ENCODE measurements at places on chromosomes 16 and 17.

GRCh38 chr16:75226550-75227360 lies 8.0 kb downstream of the CTRB1 start:
- DNase-seq, result no peak

DNA sequence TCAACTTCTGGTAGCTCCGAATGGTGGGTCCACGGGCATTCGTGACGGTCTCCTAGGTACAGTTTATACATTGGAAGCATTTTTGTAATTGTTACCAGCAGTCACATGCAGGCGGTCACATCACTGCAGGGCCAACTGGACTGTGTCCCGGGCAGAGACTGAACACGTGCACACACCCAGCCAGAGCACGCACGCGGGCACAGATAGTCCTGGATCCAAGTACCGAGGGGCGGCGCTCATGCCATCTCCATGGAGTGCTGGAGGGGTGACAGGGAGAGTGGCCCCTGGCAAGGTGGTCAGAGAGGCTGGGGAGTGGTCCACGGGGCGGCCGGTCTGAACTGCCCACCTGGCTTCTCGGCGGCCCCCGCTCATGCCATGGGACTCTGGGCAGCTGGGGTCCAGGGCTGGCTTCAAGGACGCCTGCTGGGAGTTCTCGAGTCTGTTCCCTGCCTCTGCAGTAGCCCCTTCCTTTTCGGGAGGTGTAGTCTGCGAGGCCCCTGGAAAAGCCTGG lies 34.2 kb downstream of the BAIAP2 start:
- DNase-seq, result no peak

DNA sequence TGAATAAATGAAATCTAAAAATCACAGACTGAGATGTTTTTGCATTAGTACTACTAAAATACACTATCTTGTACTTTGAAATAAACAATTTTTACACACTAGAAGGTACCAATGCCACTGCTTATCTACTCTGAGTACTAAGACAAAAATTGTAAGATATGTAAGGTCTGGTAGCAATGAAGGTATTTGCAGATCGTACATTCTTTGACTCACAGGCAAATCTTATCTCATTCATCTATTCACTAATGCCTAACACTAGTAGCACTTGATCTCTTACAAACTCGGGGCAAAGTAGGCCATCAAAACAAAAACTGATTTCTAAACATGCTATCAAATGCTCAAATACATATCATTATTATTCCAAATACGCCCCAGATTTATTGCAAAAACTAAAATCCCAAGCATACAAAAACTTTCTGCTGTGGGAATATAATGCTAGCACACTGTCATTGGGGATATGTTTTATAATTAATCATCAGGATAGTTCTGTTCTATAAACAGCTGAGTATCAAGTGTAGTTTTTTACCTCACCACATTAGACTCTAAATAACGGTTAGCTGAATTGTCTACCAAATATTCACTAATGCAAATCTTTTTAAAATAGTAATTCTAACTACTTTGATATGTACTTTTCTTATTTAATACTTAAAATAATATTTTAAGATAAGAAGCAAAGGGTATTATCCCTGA lies 68.0 kb downstream of the MED13 start:
- peak; percentile 3 for DNase-seq

GRCh38 chr16:68357521-68357922 lies 46.7 kb downstream of the PRMT7 start:
- no peak for DNase-seq

DNA sequence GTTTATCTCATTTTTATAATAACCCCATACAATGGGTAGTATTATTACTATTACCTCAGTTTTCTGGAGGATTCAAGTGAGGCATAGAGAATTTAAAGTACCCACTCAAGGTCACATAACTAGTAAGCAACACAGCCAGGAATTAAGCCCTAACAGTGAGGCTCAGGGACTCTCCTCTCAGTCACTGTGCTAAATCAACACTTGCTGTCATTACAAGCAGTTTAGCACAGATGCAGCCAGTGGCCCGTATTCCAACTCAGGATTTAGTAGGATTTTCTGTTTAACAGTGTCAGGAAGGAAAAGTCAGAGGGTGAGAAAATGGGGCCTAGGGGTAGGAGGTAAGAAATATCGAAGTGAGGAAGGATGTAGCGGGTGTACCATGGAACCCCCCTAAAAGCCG lies 536.9 kb downstream of the TMEM114 start:
- DNase-seq, result no peak

DNA sequence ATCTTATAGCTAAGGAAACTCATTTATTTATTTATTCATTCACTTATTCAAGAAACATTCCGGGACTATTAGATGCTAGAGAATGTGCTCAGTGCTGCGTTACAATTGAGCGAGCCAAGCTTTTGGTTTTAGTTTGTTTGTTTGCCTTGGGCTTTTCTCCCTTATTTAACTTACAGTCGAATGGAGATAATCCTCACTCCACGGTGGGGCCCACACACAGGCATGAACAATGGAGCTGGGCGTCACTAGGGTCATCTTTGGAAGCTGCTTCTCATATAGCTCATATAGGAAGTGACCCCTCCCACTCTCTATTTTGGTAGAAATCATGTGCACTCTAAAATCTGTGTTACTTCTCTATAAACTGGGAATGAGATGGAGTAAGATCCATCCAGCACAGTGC lies 210.0 kb downstream of the TMEM114 start:
- DNase-seq, result no peak

DNA sequence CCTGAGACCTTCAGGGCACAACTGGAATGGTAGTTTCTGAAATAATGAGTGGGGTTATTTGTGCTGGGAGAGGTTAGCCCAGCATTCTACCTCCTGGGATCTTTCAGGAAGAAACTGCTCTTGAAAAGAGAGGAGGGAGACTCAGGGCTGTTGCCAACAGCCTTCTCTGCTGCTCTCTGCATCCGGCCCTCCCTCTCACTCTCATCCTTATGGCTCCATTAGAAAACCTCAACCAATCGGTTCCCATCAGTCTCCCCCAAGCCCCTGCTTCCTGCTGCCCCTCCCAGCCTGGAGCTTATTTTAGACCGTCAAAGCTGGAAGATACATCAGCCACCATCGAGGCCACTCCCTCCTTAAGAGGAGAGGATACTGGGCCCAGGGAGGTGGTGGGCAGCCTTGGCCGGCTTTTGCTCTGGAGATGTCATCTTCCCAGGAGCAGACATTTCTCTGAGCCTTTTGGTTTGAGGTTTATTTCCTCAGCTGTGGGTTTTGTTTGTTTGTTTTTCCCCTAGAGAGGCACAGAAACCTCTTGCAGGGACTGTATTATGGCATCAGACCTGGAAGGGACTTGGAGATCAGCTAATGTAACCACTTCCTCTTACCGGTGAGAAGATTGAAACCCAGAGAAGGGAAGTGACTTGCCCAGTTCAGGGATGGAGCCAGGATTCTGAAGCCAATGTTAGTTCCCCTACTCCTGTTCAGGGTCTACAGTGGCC lies 2.7 kb downstream of the MPRIP start:
- peak; percentile 61 for DNase-seq

- no peak for DNase-seq
Observed at GRCh38 chr17:74424657-74425056, 7.2 kb upstream of the GPRC5C start.

DNA sequence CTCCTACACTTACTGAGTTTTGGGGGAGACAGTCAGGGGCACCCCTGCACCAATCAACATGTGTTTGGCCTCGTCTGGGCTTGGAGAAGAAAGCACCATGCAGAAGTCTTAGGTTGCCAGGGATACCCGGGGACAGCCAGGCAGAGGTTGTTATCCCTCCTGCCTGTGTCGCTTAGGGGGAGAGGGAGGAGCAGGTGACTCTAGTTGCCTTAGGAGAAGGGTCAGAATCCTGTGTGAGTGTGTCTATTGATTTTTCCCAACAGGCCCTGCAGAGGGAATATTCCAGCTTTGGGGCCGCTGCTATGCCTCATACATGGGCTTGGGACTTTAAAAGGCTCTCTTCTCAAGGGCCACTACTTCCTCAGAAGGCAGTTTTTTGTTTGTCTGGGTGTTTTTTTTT lies 89.1 kb downstream of the RGS9 start:
- DNase-seq, result no peak

- no peak for DNase-seq
Observed at GRCh38 chr16:85256190-85256739, 144.0 kb upstream of the CIBAR2 start.

DNA sequence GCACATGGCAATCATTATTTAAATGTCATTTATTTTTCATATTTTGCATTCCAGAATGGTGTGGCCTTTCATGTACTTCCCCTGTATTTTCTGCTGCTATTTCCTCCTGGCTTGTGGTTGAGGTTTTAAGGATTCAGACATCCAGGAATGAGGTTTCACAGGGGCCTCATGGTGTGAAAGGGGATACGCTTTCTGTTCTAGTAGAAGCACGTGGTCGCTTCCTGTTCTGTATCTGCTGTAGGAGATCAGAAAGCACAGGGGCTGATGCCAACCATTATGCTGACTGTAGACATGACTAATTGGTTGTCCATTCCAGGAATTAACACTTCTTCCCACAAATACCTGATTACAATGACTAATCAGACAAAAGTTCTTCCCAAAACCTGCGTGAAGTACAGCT lies 405.9 kb downstream of the SHISA9 start:
- peak; percentile 92 for DNase-seq

DNA sequence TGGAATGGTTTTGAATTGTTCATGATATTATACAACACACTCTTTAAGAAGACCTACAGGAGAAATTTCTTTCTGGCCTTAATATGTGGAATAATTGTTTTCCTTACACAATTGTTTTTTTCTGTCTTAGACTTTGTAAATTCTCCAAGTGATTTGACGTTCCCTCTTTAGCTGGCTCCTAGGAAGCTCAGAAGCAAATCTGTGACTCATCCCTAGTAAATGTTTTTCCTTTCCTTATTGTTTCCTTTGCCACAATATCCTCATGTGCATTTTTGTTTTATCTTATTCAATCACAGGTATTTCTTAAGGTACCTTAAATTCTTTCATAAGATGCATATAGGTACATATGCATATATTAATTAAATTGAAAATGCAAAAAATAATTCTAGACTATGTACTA lies 13.5 kb downstream of the KIAA0753 start:
- DNase-seq, result peak; percentile 30

DNA sequence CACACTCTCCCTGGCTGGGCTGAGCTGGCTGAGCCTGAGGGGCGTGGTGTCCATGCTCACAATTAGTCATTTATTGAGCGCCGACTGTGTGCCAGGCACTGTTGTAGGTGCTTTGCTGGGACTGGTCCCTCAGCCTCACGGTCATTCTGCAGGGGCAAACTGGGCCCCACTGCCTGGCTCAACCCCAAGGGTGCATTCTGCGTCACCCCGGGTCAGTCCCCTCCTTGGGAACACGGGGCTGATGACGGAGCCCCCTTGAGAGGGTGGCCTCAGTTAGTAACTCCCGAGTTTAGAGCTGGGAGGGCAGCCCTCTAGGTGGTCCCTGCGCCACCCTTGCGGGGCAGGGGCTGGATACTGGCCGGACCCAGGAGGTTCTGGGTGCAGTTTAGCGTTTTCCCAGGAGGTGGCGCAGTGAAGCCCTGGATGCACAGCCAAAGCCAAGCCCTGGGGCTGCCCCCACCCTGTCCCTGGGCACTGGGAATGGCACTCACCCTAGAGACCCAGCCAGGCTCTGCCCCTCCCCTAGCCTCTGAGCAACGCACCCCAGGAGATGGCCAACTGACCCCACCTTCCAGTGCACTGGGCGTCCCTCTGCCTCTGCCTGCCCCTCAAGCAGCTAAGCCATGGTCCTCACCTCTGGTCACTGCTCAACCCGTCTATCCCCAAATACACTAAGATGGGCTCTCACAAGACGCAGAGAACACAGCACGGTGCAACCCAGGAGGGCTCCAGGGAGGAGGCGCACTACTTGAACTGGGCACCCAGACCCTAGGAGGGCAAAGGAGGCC lies 243.2 kb upstream of the GSE1 start:
- DNase-seq, result peak; percentile 21

GRCh38 chr16:29806099-29806579 lies at the start of gene MAZ:
Gene MAZ (plus strand): TSS chr16:29806529. CDS start chr16:29806702, 173 bp downstream.
- peak; percentile 85 for DNase-seq

GRCh38 chr16:19583665-19584300 lies 28.3 kb downstream of the VPS35L start:
- DNase-seq, result peak; percentile 30

DNA sequence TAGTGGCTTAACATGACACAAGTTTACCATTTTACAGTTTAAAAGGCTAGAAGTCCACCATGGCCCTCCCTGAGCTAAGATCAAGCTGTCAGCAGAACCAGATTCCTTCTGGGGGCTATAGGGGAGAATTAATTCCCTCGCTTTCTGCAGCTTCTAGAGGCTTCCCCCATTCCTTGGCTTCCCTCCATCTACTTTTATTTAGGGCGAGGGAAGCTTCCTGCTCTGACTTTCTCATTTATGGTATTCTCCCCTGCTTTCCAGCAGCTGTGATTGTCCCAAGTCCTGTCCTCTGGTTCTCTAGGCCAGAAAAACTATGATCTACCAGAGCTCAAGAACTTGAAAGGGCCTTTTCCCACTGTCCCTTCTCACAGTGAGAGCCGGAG lies 4.3 kb downstream of the CETP start:
- DNase-seq, result no peak

DNA sequence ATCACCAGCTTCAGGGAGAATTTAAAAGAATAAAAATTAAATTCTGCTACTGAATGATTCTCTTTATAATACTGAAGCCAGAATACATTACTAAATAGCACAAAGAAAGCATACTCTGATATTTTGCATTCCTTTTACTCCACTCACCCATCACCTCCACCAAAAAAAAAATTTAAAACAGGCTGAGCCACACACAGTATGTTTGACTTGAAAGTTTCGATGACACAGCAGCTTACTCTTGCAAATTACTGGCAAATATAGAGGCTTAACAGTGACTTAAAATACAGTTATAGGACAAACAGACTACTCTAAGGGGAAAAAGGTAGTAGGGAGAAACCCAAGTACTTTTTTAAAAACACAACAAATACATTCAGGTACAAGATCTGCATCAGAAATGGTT lies 39.2 kb downstream of the GPATCH8 start:
- peak; percentile 36 for DNase-seq

DNA sequence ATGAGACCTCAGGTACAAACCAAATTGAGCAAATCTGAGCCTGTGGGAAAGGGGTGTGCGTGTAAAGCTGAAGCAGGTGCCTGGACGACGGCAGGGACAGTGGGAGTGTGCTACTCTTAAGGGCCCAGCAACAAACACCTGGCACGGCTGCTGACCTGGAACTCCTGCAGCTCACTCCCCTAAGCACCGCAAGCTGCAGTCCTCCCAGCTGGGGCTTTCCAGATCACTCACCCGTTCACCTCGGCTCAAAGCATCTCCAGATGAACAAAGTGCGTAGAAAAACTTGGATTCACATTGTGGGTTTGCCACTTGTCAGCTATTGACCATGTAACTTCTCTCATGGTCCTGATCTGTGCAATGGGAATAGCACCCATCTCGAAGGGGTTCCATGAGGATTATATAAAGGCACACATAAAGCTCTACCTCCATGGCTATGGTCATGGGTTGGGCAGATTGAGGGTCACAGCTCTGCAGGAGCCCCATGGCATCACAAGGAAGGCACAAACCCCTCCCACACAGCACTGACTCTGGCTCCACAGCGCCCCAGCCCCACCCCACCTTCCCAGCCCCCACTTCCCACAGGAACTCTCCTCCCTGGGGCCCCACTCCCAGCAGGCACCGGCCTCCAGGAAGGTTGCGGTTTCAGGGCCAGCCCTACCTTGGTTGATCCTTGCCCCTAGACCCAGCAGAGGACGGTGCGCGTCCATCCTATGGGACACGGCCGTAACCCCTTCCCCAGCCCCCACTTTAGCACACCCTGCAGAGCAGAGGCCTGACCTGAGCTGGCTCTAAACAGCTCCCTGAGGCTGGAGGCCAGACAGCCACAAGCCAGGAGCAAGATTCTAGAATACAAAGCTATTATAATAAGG lies 21.9 kb downstream of the ST3GAL2 start:
- DNase-seq, result no peak

GRCh38 chr17:57720386-57721035 lies 24.6 kb downstream of the CCDC182 start:
- no peak for DNase-seq

- no peak for DNase-seq
Observed at GRCh38 chr16:23316634-23317265, 14.6 kb downstream of the SCNN1B start.
